LoVo (cell line): ENCODE measurements at places on chromosomes 2 and 18.

DNA sequence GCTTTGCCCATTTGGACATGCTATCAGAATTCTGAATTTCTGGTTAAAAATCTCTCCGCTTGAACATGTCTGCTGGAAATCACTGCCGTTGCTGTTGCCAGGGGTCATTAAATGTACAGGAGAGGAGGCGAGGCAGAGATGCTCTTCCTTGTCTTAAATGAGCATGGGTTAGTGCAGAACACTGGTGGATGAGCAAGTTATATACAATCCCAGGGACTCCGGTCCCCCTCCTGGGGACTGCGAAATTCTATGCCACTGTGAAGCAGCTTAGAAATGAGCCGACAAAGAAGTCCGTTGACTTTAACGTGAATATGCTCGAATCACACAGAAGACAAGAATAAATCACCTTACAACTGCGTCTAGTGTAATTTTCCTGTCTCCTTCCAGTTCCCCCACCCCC, 95.1 kb upstream of the KLHL14 start:
- no peak for DNase-seq

DNA sequence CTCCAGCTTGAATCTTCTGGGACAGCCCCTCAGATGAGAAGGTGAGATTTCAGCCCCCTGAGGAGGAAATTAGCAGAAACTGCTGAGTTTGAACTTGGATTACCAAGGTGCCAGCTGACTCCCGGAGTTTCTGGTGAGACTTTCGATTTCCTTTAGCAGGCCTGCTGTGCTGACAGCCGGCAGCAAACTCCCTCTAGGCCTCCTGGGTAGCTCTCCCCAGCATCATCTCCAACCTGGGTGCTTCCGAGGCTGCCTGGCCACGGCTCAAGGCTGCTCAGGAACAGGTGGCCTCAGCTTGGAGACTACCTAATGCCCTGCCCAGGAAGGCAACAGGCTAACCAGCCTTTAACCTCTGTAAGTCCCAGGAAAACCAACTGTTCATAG, 16.5 kb downstream of the SDC1 start:
- no peak for DNase-seq

- DNase-seq, result no peak
These were observed 313.0 kb upstream of the NRXN1 start for GRCh38 chr2:51344886-51345285.

- DNase-seq, result no peak
These were observed 52.5 kb downstream of the SDC1 start for GRCh38 chr2:20172273-20173055.

DNA sequence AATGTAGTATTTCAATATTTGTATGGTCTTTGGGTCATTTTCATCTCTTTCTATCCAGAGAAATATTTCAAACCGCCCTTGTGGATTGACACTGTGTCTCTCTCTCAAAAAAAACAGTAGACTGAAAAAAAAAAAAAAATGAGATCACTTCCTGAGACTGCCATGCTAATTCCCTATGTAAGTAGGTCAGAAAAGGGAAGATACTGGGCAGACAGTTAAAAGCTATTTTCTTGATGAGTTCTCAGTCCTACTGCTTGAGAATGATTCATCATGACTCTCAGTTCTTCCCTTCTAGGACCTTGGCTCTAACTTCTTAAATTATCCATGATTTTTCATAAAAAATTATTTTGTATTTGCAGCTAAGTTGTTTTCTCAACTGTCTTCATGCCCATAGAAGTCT, 672.3 kb upstream of the REG3G start:
- no peak for DNase-seq

GRCh38 chr18:47949202-47949601, 18.7 kb upstream of the SMAD2 start:
- no peak for DNase-seq

DNA sequence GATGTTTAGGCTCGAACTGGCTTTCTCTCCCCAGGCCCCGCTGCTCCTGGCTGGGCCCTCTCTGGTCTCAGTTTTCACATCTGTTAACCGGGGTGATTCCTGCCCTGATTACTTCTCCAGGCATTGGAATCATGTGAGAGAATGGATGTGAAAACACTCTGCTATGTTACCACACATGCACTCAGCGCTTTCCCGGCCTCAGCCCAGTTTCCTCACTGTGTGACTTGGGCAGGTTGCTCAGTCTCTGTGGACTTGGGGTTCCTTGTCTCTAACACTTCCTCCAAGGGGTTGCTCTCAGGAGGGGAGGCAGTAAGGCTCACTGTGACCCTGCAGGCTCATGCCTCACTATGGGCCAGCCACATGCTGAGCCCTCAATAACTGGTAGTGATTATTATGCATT, 230.4 kb upstream of the HS6ST1 start:
- DNase-seq, result no peak

GRCh38 chr18:3055186-3055728, 42.3 kb upstream of the LPIN2 start:
- no peak for DNase-seq

DNA sequence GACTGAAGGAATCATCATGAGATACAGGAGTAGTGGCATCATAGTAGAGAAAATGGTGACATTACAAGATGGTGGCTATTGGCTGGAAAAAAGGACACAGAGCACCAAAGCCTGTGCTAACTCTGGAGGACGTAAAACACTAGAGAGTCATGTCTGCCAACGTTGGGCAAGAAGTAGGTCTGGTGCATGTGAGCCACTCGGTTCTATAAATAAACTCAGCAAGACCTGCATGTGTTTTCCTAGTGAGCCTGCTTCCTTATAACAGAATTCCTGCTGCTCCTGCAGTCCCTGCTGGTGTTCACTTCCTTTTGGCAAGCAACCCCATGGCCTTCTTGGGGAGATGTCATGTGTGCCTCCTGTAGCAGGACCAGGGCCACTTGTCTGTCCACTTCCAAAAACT, 325.2 kb downstream of the OSR1 start:
- no peak for DNase-seq

DNA sequence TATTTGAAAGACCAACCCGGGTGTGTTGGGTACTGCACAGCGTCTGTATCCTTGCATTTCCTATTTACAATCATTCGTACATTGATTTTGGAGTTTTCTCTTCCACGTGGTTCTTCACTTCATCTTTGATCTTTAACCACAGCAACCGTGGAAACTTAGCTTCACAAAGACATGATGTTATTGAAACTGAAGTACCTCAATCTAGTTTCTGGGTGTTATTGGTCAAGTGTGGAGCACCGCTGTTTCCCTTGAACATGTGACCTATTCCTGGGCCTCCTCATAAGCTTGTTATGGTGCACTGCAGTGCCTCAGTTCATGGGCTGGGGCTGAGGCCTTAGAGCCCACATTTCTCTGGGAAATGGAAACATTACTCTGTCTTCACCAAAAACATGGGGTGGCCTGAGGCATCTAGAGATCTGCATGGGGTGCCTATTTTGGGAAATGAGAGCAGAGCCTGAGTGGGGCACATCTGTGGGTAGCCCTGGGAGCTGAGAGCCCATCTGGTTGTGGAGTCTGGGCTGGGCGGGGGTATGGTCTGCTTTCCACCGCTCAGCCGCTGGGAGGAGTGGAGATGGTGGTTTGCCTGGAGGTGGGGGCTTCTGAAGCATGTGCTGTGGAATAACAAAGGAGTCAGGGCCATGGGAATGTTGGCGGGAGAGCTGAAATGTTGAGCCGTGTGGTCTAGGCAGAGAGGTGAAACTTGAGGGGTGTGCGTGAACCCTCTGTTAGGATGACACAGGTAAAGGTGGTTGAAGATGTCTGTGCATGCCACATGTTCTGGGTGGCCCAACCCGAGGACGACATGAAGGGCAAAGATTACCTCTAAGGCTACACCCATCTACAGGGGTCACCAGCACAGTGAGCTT, 37.4 kb downstream of the ZNF236 start:
- no peak for DNase-seq

DNA sequence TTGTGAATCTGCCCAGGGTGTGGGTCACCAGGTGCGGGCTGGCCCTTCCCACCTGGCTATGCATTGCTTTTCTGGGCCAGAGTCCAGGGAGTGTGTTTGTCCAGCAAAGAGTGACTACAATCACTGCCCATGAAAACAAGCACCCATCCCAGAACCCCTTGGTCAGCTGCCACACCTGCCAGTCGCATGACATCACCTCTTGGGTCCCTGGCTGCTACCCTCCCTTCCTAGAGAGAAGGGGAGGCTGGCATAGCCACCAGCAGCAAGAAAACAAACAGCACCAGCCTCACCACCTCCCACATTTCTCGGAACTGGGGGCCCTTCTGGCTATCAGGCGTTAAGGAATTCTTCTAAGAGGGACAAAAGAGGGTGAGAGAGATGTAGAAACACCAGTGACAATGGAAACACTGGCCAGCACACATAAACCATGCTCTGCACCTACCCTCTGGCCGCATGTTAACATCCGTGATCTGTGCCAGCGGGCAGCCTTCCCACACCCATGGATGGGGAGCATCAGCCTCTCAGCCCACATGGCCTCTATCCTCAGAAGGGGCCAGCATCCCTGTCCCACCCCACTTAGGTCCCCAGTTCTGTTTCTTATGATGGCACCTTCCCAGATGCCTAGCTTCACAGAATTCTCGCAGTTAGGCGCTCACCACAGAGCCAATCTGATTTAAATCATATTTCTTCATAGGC, 109.7 kb upstream of the GLI2 start:
- DNase-seq, result peak; percentile 48

- DNase-seq, result no peak
These were observed 976.8 kb downstream of the TMEM182 start for GRCh38 chr2:103738606-103739005.

- DNase-seq, result no peak
These were observed 105.7 kb upstream of the KCTD1 start for GRCh38 chr18:26653943-26654615.

DNA sequence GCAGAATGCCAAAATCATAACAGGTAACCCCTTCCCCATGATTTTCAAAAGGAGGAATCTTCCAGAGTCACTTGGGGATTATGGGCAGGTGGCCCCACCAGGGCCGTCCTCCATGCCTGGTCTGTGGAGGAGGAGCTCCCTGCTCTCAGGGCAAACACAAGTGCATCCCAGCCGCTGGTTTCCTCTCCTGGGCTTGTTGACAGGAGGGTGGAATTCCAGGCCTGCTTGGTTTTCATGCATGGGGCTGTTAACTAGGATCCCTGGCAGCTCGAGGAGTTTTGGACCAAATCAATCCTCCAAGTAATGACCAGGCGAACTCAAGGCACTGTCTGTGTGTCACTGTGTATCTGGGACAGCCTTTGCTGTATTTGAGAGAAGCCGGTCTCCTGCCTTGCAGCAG, 45.3 kb downstream of the FOSL2 start:
- DNase-seq, result no peak

GRCh38 chr18:51655327-51655698, 457.8 kb upstream of the MEX3C start:
- DNase-seq, result no peak

DNA sequence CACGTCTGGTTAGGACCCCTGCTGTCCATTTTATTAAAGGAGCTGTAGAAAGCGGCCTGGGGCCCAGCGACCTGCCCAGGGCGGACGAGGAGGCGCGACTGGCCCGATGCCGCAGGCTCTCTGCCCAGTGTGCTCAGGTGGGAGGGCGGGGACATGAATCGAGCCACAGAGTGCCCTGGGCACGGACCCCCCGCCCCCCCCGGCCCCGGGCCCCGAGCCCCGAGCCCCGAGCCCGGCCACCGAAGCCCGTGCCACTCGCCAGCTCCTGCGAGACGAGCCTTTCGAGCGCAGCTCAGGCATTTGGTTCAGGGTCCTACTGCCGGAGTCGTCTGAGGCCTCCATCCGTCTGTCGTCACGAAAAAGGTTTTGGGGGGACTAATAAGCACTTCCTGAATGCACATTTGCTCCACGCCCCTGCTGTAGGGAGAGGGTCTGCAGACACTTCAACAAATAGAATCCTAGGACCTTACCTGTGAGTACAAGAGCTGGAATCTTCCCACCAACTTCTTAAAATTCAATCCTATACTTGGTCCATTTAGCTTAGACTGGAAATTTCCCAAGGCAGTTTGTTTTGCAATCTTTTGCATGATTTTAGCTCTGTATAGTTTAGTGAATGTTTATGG, 602 bp upstream of the ADAM17 start:
- DNase-seq, result no peak

DNA sequence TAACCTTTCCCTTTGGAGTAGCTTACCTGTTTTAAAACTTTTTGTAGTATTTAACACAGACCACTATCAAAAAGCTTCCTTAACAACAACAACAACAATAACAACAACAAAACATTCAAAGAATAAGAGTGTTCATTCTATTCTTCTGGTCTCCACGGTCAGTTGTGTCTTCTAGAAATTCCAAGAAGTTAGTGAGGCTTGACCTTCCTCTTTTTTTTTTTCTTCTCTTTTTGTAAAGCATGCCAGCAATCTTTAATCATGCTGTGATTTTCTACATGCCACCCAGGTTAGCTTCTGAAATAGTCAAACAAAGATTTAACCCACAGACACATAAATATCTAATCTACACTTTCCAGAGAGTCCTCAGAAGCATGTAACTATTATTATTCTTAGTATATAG, 28.4 kb upstream of the KLHL14 start:
- DNase-seq, result no peak

GRCh38 chr18:79664525-79665125, 15.0 kb upstream of the CTDP1 start:
- no peak for DNase-seq

GRCh38 chr2:236061899-236062298, 106.3 kb downstream of the GBX2 start:
- DNase-seq, result no peak

GRCh38 chr2:61792355-61792890, 61.4 kb downstream of the FAM161A start:
- no peak for DNase-seq

DNA sequence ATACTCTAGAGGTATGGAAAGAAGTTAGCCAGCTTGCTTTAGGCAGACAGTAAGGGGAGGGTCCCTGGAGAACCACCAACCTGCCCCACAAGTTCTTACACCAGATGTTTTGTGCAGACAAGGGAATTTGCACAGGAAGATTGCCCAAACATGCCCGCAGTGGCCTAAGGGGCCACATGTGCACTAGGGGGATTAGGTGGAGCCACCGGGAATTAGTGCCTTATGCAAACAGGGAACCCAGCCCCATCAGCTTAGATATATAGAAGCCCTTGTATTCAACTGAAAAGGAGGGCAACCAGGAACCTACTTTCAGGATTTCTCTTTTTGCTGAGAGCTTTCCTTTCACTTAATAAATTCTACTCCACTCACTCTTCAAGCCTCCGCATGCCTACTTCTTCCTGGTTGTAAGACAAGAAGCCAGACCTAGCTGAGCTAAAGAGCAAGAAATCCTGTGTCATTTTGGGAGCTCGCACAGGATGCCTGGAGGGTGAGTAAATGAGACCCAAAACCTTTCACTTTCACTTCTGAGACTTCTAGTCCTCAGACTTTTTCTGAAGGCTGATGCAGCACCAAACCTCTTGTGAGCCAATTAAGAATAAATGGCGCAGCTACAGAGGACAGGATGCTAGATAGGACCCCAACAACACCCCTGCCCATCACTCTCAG, 146.3 kb downstream of the GCA start:
- DNase-seq, result no peak

- DNase-seq, result no peak
These were observed 11.2 kb upstream of the STK17B start for GRCh38 chr2:196182439-196183171.
